KBM-7 (cell line): ENCODE measurements at places on chromosomes 6 and 20.

- DNase-seq: no peak
These were observed 12.2 kb upstream of the DSTN start for GRCh38 chr20:17557675-17558006.

- no peak for DNase-seq
These were observed 68.9 kb upstream of the SCGN start for GRCh38 chr6:25583099-25583498.

DNA sequence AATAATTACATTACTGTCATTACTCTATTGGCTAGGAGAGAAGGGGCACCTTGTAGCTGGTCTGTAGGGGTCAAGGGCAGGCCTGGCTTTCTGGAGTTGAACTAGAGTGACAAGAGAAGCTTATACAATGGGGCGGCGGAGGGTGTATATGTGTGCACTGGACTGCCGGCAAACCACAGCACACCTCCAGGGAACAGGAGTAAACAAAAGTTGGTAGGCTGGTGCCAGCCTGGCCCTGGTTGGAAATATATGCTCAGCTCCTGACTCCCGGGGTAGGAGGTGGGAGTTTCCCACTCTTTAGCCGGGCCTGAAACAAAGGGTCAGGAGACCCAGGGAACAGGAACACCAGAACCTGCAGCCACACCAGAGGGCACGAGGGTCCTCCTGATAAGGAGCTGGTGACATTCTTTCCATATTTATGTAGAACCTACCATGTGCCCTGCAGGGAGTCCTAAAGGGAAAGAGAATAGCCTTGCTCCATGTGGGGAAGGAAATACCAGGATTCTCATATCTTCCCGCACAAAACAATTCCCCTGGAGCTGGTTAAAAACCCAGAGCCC, 5.1 kb downstream of the C6orf132 start:
- DNase-seq: no peak

- no peak for DNase-seq
These were observed 49.5 kb upstream of the TFAP2D start for GRCh38 chr6:50663806-50664205.

- no peak for DNase-seq
These were observed 22.0 kb upstream of the SNRNP48 start for GRCh38 chr6:7568021-7568420.

- no peak for DNase-seq
These were observed 345.0 kb downstream of the QKI start for GRCh38 chr6:163759542-163759941.
